ENCODE measurements at places on chromosomes 13 and 19. TPM values are rescaled to one million over a fixed set of nuclear protein-coding genes. Genes with fewer than 3 reads are reported as not detected.
A peak's percentile ranks its signal among the peaks of the same experiment; 100 is the strongest.

DNA sequence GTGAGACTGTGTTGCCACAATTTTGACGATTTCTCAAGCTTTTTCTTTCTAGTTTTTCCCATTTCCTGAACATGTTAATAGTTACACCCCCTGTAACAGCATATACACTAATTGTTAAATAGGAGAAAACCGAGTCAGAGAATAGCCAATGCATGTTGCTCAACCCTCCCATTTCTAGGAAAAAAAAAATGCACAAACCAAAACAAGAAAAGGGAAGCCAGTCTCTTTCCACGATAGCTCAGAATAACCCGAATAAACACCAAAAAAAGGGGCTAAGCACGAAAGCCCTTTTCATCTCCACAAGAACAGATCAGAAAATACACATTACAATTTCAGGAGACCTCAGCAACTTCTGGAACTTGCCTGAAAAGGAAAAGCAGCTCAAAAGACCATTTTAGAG is 16.3 kb downstream of the LATS2 start:
- no peak for DNase-seq

- DNase-seq, result peak; percentile 95
These were observed 72.6 kb upstream of the SERP2 start for GRCh38 chr13:44300895-44301638.

GRCh38 chr19:39481229-39481545 is 549 bp downstream of the TIMM50 start:
- no peak for DNase-seq

GRCh38 chr13:107234319-107235073 is 666.6 kb upstream of the ARGLU1 start:
- no peak for DNase-seq

DNA sequence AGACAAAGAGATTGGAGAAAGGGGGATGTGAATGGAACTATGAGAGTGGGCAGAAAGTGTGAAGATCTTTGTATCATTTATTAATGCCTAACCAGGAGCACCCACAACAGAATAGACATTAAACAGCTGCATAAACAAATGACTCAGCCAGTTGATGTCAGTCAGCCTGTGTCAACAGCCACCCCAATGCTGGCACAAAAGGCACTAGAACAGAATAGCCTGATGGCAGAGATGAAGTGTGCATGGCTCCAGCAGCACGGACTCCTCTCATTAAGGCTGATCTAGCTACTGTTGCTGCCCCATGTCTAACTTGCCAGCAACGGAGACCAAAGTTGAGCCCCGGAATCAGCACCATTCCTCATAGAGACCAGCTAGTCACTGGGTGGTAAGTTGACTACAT is 7.8 kb downstream of the CPB2 start:
- DNase-seq, result no peak

GRCh38 chr13:102944821-102945220 is 99.0 kb downstream of the ERCC5 start:
- DNase-seq, result no peak

DNA sequence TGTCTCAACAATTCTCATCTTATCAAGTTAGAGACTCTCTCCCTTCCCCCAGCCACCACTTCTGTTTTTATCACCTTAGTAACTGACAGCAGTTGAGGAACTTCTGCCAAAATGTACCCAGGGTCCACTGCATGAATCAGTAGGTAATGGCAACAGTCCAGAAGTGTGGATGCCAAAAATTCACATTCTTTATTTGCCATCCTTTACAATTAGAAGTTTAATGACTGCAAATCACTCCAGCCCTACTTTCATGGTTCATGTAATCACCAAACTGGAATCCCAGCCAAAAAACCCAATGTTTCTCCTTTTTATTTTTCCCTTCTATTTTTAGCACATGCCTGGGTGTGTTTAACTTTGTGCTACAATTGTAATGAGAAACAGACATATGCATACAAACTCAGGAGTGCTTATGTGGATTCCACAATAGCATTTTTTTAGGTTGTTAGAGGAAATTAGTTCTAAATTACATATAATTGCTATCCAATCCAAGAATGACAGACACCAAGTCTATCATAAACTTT is 243.5 kb downstream of the RGCC start:
- DNase-seq, result peak; percentile 70

Gene PLIN3
- total RNA-seq, result 157 TPM

- no peak for DNase-seq
These were observed 25.3 kb downstream of the RASA3 start for GRCh38 chr13:114106991-114107685.

DNA sequence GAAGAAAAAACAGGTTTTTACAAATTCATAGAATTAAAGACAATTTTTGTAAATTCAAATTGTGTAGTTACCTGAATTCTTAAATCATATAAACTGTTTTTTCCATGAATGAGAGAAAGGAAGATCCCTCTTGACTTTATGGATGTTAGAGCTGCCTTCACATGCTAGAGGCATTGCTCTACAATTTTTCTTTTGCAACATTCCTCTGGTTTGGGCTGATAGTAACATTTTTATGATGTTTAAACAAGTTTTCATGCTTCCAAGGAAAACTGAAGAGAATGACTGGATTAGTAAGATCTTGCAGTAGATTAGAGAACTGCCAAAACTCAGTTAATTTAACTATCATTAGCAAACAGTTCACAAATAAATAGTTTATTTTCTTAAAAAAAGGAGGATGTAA is 250.6 kb downstream of the GPC6 start:
- DNase-seq, result peak; percentile 39

Gene PCDH9
- total RNA-seq, result 10.4 TPM

Gene EBI3
- total RNA-seq, result 5.4 TPM

GRCh38 chr13:99878921-99879610 is 92.5 kb downstream of the ZIC5 start:
- DNase-seq, result no peak

- no peak for DNase-seq
These were observed 219.9 kb downstream of the MAB21L1 start for GRCh38 chr13:35256459-35257148.

DNA sequence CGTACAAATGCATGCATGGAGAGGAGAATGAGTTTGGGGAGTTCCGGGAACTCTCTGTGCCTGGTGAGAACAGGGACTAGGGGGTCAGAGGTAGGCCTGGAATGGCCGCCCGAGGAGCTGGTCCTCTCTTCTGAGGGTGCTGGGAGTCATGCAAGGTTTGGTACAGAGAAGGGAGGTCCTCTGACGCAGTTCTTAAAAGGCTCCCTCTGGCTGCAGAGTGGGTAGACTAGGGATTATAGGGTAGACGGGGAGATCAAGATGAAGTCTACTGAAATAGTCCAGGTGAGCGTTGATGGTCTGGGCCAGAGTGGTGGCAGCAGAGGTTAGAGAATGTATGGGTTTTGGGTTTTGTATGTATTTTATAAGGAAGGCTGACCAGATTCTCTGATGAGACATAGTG is 796 bp downstream of the ZNF304 start:
- DNase-seq, result no peak

Gene ADAMTSL5
- 4.7 TPM for total RNA-seq

Gene OR10H1
- total RNA-seq, result not detected

DNA sequence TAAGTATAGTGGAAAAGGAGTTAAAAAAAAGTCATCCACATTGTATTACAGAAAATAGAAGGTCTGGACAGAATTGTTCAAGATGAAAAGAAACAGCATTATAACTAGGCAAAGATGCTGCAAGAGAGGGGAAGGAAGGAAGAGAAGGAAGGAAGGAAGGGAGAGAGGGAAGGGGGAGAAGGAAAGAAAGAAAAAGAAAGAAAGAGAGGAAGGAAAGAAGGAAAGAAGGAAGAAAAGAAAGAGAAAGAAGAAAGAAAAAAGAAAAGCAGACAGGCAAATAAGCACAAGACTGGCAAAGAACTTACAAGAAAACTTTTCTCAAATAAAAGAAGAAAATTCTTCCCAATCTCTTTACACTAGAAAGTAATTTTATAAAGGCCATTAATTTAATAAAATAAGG is 15.1 kb upstream of the FLT1 start:
- DNase-seq, result no peak

Gene FCER2
- not detected for total RNA-seq

DNA sequence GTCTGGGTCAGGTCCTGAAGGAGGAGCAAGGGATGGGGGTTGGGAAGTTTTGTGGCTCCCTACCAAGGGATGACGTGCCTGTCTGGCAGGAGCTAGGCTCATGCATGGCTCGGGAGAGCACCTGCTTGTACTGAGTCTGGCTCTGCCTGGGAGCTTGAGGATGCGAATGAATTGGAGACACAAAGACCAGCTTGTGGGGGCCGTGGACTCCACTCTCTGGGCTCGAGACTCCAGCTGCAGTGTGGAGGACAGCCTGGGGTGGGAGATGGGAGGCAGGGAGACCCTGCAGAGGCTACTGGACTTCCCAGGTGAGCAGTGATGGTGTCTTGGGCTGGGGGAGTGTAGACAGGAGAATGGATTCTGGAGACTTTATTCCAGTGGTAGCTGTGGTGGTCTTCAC is 15.2 kb upstream of the URI1 start:
- DNase-seq, result no peak

Measured in astrocyte (in vitro differentiated cells and primary cell).